Bone marrow (tissue), 2 donors: ENCODE measurements at places on chromosomes 3 and 15.

- no peak for DNase-seq
These were observed 35.6 kb downstream of the ZXDC start for GRCh38 chr3:126439968-126440708.

- no peak for DNase-seq
These were observed 68.9 kb upstream of the ARL8B start for GRCh38 chr3:5053021-5053831.

GRCh38 chr3:49727154-49727923, 3.6 kb upstream of the GMPPB start:
- no peak for DNase-seq

GRCh38 chr3:187739561-187740332, 5.5 kb downstream of the BCL6 start:
- peak; percentile 62 for DNase-seq

DNA sequence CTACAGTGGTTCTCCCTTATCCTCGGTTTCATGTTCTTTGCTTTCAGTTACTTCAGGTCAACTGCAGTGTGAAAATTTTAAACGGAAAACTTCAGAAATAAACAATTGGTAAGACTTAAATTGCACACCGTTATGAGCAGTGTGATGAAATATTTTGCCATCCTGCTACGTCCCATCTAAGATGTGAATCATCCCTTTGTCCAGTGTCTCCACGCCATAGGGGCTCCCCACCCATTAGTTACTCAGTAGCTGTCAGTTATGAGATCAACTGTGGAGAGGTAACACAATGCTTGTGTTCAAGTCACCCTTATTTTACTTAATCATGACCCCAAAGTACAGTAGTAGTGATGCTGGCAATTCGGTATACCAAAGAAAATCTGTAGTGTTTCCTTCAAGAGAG, 47.4 kb downstream of the TJP1 start:
- DNase-seq = no peak

DNA sequence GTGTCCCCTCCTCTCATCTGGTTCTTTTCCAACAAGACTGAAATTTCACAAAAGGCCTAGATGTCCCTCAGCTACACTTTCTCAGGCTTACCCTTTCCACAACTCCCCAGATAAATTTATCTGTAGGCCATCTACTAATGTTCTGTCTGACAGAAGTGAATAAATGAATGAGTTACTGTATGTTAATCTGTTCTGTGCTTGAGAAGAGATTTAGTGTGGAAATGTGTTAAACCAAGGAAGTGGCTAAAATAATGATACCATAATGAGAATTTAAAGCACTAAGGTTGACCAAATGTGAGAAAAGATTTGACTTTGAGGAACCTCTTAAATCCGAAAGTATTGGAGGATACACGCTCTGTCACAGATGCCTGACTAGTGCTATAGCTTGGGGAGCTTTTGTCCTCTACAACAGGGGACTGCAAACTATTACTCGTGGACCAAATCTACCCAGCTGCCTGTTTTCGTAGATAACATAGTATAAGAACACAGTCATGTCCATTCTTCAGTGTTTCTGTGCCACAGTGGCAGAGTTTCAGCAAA, 74.8 kb upstream of the P2RY1 start:
- DNase-seq = no peak

GRCh38 chr3:128487813-128488635, 5.0 kb downstream of the GATA2 start:
- no peak for DNase-seq

DNA sequence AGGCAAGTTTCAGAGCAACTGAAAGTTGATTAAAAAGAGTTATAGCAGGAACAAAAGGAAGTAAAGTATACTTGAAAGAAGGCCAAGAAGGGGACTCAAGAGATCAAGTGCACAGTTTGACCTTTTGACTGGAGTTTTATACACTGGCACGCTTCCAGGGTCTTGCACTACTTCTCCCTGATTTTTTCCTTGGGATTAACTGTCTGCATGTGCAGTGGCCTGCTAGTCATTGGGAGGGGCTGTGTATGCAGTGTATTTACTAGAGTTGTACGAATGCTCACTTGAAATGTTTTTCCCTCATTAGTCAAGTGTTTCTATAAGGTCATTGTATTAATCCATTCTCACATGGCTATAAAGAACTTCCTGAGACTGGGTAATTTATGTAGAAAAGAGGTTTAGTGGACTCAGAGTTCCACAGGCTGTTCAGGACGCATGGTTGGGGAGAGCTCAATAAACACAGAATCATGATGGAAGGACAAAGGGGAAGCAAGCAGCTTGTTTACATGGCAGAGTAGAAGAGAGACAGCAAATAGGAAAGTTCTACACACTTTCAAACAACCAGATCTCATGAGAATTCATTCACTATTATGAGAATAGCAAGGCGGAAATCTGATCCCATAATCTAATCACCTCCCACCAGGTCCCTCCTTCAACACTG, 571.8 kb downstream of the ZPLD1 start:
- no peak for DNase-seq

DNA sequence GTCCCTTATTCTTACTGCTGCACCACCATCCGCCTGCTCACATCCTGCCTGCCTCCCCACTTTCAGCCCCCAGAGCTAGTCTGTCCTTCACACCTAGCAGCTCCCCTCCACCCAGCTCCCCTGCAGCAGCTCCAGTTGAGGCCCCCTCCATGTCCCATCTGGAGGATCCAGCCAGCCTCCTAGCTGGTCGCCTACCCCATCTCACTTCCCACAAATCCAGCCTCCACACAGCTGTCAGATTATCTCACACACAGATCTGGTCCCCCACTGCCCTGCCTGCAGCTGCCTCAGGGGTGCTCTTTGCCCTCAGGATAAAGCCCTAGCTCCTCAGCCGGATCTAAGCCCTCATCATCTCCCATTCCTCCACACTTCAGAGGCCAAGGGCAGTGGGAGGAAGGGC, 8.8 kb upstream of the SEMA7A start:
- no peak for DNase-seq

DNA sequence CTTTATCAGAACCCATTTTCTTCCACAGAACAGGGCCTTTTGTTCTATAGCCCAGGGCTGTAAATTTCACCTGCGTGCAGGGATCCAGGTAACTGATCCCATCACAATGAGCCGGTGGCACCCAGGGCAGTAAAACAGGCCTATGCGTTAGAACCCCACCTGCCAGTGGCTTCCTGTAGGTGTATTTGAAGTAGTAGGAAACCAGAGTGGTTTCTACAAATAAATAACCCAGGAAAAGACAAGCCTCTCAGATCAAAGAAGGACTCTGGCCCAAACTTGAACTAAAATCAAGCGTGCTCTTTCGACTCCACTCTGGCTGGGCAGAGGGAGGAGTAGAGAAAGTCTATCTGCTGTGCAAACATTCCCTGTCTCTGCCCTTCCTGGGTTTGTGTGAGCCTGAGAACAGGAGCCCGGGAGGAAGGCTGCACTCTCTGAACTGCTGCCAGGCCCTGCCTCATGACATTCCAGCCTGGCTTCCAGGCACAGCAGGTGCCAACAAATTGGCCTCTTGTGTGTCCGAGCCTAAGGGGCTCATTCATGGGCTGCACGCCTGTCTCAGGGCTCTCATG, 77.7 kb downstream of the CEMIP start:
- DNase-seq = no peak

DNA sequence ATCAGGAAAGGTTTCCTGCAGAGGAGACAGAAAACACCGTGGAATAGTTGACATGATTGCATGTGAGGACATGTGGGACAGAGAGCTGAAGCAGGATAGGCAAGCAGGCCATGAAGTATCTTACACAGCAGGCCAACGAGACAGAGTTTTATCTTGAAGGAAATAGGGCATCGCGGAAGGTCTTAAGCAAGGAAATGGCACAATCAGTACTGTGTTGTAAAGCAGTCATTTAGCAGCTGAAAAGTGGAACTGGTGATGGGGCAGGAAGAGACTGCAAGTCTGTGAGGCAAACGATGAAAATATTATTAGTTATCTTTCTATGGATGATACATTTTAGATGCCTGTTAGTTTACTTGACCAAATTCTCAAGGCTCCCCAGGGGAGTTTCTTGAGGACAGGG, 535.1 kb downstream of the SOX2 start:
- no peak for DNase-seq

GRCh38 chr3:151402349-151402748, 17.8 kb upstream of the P2RY12 start:
- DNase-seq = no peak

DNA sequence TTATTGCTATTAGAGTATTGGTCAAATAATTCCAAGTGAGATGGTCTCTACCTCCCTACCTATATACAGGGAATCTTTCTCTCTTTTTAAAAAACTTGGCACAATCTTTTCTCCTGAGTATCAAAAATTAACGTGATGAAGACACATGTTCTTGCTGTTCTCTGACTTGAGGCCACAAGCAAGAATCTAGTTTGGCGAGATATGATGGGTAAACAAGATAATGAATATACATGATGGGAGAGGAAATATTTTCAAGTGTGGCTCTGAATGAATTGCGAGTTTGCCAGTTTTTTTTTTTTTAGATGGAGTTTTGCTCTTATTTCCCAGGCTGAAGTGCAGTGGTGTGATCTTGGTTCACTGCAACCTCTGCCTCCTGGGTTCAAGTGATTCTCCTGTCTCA, 11.6 kb downstream of the NR1D2 start:
- no peak for DNase-seq

DNA sequence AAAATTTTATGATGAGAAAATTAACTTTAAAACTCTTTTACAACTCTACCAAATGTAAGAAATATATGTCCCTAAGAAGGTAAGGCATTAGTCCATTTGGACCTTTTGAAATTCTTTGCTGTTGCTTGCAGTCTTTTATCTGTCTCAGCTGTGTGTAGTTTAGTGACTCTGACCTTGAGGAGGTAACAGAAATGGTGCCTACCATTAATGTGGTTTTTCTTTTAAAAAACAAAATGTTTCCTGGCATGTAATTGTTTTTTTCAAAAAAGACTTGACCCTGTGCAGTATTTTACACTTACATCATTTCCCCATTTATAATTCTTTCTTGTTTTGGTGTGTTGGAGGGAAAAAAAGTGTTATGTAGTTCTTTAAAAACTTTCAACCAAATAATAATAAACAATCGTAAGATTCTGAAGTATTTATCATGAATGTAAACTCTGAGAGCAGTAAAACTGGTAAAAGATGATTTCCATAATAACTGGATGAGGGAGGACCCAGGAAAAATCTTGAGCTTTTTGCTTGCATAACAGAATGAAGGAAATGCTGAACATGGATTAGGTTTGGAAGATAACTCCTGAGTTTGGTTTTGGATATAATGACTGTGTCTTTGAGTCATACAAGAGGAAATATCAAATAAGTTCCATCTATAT, 225.1 kb downstream of the CHST2 start:
- DNase-seq = no peak

DNA sequence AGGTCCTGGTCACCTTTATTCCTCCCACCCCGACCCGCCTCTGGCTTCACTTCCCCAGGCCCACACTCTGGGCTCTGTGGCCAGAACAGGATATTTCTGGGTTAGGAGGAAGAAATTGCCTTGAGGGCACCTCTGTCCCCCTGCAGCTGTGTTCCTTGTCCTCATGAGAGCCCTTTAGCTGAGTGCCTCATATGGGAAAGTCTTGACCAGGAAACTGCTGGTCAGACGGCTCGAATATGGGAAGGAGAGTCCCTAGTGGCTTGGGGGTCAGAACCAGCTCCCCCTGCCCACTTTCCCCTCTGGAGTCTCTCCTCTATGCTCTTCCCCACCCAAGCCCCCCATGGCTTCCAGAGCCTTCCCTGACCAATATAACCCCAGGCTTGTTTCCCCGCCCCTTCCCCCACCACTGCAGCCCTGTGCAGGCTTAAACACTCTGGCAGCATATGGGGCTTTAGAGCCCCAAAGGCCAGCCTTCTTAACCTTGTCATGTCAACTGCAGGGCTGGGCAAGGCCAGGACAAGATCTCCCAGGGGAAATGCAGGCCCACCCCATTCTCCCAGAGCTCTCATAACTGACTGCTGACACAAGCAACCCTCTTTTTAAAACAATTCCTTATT, 36.4 kb downstream of the SEC22C start:
- DNase-seq = no peak
